ENCODE measurements at places on chromosomes 13 and 19. TPM values are rescaled to one million over a fixed set of nuclear protein-coding genes. Genes with fewer than 3 reads are reported as not detected.

Gene NTF4
- total RNA-seq, result not detected

Gene ADGRE1
- total RNA-seq, result 1.6 TPM

Gene BEST2
- not detected for total RNA-seq

Gene FAM216B
- not detected for total RNA-seq

Gene ACP5
- total RNA-seq, result 27.7 TPM

Gene PEX11G
- 0.84 TPM for total RNA-seq

Gene CGB1
- not detected for total RNA-seq

Gene C1QTNF9B
- total RNA-seq, result not detected

Gene TMEM238
- 28.2 TPM for total RNA-seq

Gene NCAN
- not detected for total RNA-seq

Gene ZNF726
- total RNA-seq, result 11.1 TPM

Gene WDR87
- not detected for total RNA-seq

Gene FOXO1
- total RNA-seq, result 41.3 TPM

Gene UGGT2
- total RNA-seq, result not detected

Gene IGFL2
- total RNA-seq, result not detected

Gene GIPC1
- 47.4 TPM for total RNA-seq

Gene PRR22
- total RNA-seq, result 4.9 TPM

Gene TMTC4
- 26.9 TPM for total RNA-seq

Gene TSHZ3
- 1.6 TPM for total RNA-seq

Gene NPAS1
- not detected for total RNA-seq

Gene KIR2DL3
- total RNA-seq, result 0.34 TPM

Gene SWSAP1
- 4.3 TPM for total RNA-seq

Gene COL4A1
- not detected for total RNA-seq

Gene FFAR3
- total RNA-seq, result not detected

Gene GRK1
- not detected for total RNA-seq

Gene NKPD1
- total RNA-seq, result 0.35 TPM

Gene NCR1
- total RNA-seq, result 0.35 TPM

Gene ADGRE3
- not detected for total RNA-seq

Gene PGLYRP1
- not detected for total RNA-seq

Gene PRODH2
- total RNA-seq, result not detected

Gene ZNF813
- total RNA-seq, result 5.8 TPM

Gene AKT1S1
- 20.9 TPM for total RNA-seq

Gene TRAPPC6A
- total RNA-seq, result 102 TPM

Gene MYADM
- 99.9 TPM for total RNA-seq

Gene KLK15
- total RNA-seq, result not detected

Gene NECTIN2
- total RNA-seq, result 0.34 TPM
